A549 treated with ZK216348 at 1 μM for 4 hours (cell line): ENCODE measurements at places on chromosomes 1 and 21. TPM values are rescaled to one million over a fixed set of nuclear protein-coding genes. Genes with fewer than 3 reads are reported as not detected.

The TRABD2B gene
- 0.58 to 2.1 TPM (median 1.7 TPM) in 5 replicates for total RNA-seq

The SPATA45 gene
- total RNA-seq = not detected in 5 replicates

The ARHGEF16 gene
- total RNA-seq = 2.8 to 6.0 TPM (median 4.5 TPM) in 5 replicates

The SPRR2G gene
- total RNA-seq = not detected in 5 replicates

The LCE2C gene
- not detected in 5 replicates for total RNA-seq

The DFFB gene
- total RNA-seq = 2.2 to 5.0 TPM (median 4.2 TPM) in 5 replicates

The BTBD8 gene
- 0.25 to 1.1 TPM (median 1.0 TPM) in 5 replicates for total RNA-seq

The CTSE gene
- total RNA-seq = not detected in 5 replicates

The HCRTR1 gene
- total RNA-seq = not detected in 5 replicates

The MYOG gene
- total RNA-seq = not detected in 5 replicates

The EPB41 gene
- total RNA-seq = 3.6 to 4.9 TPM (median 4.7 TPM) in 5 replicates

The CCDC27 gene
- not detected in 5 replicates for total RNA-seq

The COL6A1 gene
- 12.9 to 23.3 TPM (median 19.7 TPM) in 5 replicates for total RNA-seq

The AGBL4 gene
- total RNA-seq = not detected in 5 replicates

The CBR3 gene
- total RNA-seq = 12.1 to 14.0 TPM (median 13.4 TPM) in 5 replicates

The FCRL1 gene
- not detected in 5 replicates for total RNA-seq

The ADAMTS1 gene
- 0.09 to 0.15 TPM (median 0.14 TPM) in 4 of 5 replicates, not detected in the other for total RNA-seq

The SPRR1B gene
- not detected in 5 replicates for total RNA-seq

The TCEA3 gene
- 0.42 to 0.72 TPM (median 0.46 TPM) in 4 of 5 replicates, not detected in the other for total RNA-seq

The FNDC5 gene
- total RNA-seq = 0.23 to 1.1 TPM (median 0.39 TPM) in 5 replicates

The CFHR2 gene
- not detected in 5 replicates for total RNA-seq

The BEND5 gene
- total RNA-seq = not detected in 5 replicates

The EVI5 gene
- total RNA-seq = 5.2 to 8.7 TPM (median 7.4 TPM) in 5 replicates

The SH3BGR gene
- total RNA-seq = 0.94 to 1.1 TPM (median 0.98 TPM) in 3 of 5 replicates, not detected in the others

The OR2M3 gene
- not detected in 5 replicates for total RNA-seq

The OR2M4 gene
- not detected in 5 replicates for total RNA-seq

The PRR9 gene
- total RNA-seq = not detected in 5 replicates

The ADIPOR1 gene
- total RNA-seq = 57.1 to 68.6 TPM (median 64.9 TPM) in 5 replicates

The MX2 gene
- total RNA-seq = not detected in 5 replicates

The KIF17 gene
- 1.4 to 2.5 TPM (median 2.0 TPM) in 5 replicates for total RNA-seq

The NBPF4 gene
- total RNA-seq = 0.08 to 0.14 TPM (median 0.13 TPM) in 4 of 5 replicates, not detected in the other

The ZNF683 gene
- total RNA-seq = not detected in 5 replicates

The ELAVL4 gene
- 0.07 TPM in 1 of 5 replicates, not detected in the others for total RNA-seq

The CD52 gene
- not detected in 5 replicates for total RNA-seq

The CASQ1 gene
- not detected in 5 replicates for total RNA-seq

The MFSD2A gene
- 3.8 to 5.2 TPM (median 4.3 TPM) in 5 replicates for total RNA-seq

The PUM1 gene
- total RNA-seq = 21.5 to 35.6 TPM (median 28.4 TPM) in 5 replicates

The URB1 gene
- 8.2 to 14.5 TPM (median 12.1 TPM) in 5 replicates for total RNA-seq

The SH2D1B gene
- 0.08 to 0.18 TPM (median 0.09 TPM) in 5 replicates for total RNA-seq

The TCHH gene
- 0.19 to 0.36 TPM (median 0.29 TPM) in 5 replicates for total RNA-seq

The KCNK1 gene
- 17.2 to 21.4 TPM (median 18.8 TPM) in 5 replicates for total RNA-seq

The SPOCD1 gene
- total RNA-seq = 3.2 to 5.3 TPM (median 3.8 TPM) in 5 replicates

The C1orf87 gene
- not detected in 5 replicates for total RNA-seq

The NUDT4B gene
- total RNA-seq = 0.31 to 2.4 TPM (median 0.85 TPM) in 3 of 5 replicates, not detected in the others

The LCE1E gene
- total RNA-seq = not detected in 5 replicates
